H7 (cell line): ENCODE measurements at places on chromosomes 2 and 18.
A peak's percentile ranks its signal among the peaks of the same experiment; 100 is the strongest.

- DNase-seq = no peak
Observed at GRCh38 chr2:74583504-74583903, 29.0 kb downstream of the DOK1 start.

DNA sequence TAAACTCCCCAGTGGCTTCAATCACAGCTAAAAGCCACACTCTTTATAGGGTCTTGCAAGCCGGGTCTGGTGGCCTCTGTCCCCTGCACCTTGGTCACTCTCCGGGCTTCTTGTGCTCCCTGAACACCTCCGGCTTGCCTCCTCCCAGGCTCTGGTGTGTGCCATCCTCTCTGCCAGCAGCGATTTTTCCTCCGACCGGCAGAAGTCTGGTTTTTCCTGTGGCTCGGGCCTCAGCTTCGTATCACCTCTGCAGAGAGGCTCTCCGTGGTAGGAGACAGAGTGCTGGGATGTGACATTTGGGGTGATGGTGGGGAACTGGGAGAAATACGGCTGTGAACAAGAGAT is 58.8 kb upstream of the HPCAL1 start:
- no peak for DNase-seq

GRCh38 chr2:17822445-17823117 is 6.3 kb downstream of the MSGN1 start:
- DNase-seq = no peak

- no peak for DNase-seq
Observed at GRCh38 chr2:190075623-190076022, 13.1 kb upstream of the MSTN start.

- no peak for DNase-seq
Observed at GRCh38 chr2:139357972-139358371, 577.8 kb upstream of the NXPH2 start.

DNA sequence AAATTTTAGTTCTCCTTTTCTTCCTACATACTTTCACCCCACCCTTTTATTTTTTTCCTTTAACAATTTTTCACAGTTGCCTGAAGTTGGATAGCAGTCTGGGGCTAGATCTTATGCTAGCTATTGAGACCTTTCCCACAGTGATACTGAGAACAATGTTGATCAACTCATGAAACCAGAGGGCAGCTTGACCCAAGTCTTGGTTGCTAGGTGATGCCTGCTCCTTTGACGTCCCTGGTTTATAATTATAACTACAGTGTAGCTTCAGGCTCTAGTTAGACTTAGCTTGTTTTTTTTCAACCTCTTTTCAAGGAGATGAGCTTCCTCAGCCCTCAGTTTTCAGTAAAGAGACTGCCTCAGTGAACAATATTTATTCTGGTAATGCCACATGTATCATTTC is 648.5 kb downstream of the IRS1 start:
- no peak for DNase-seq

DNA sequence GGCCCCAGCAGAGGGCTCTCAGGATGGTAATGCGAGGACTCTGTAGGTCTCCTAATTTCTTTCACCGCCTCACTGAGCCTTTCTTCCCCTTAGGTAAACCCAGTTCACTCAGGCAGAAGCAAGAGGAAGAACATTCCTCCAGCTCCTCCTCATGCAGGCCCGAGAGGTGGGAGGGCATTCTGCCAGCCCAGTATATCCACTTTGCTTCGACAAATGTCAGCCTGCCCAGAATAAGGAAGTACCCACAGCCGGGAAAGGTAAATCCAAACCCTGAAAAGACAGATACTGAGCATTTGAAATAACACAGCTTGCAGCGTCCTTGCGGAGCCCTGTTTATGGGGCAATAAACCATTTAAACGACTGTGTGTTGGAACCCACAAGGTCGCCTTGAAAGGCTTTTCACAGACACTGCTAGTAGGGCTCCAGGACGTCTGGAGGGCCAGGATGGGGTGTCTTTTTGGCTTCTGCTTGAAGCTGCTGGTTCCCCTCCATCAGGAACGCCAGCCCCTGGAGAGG is 63.0 kb upstream of the STPG4 start:
- peak; percentile 34 for DNase-seq

- no peak for DNase-seq
Observed at GRCh38 chr2:160043265-160043664, 19.1 kb downstream of the PLA2R1 start.

- no peak for DNase-seq
Observed at GRCh38 chr2:38158378-38159118, 82.6 kb upstream of the CYP1B1 start.

DNA sequence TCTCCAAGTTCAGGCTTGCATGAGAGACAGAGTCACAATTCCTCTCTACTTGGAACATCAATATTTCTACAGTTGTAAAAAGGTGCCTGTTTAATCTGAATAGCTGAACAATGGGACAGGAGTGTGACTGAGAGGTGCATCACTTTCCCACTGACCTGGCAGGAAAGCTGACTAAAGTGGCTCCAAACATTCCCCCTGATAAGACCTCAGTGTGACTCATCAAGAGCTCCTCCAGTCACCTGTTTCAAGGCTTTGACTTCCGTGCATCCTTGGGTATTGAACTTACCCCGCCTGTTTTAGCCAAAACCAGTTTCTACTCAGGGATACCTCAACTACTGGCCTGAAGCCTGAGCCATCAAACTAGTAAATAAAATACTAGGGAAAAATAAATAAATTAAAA is 453.9 kb upstream of the DDX18 start:
- DNase-seq = no peak

GRCh38 chr2:218130377-218130776 is 4.5 kb downstream of the CXCR2 start:
- DNase-seq = no peak

GRCh38 chr2:19207452-19207851 is 151.0 kb downstream of the OSR1 start:
- no peak for DNase-seq

- DNase-seq = no peak
Observed at GRCh38 chr2:12763486-12763885, 46.8 kb downstream of the TRIB2 start.

- no peak for DNase-seq
Observed at GRCh38 chr18:21215490-21215889, 26.5 kb upstream of the GREB1L start.

DNA sequence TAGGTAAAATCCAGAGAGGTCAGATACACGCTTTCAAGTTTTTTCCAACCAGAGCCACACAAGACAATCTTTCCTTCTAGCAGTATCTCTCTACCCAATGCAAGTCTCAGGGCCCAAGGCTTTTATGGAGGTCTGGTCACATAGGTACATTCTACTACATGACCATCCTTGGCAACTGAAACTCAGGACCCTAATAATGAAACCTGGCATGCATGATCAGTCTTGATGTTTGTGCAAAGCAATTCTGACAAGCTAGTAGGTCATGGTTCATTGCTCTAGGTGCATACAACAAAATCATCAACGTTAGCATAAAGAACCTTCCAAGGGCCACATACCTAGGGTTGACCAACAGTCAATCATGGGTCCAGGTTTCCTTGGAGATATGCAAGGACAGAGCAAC is 33.2 kb upstream of the CCDC88A start:
- no peak for DNase-seq

DNA sequence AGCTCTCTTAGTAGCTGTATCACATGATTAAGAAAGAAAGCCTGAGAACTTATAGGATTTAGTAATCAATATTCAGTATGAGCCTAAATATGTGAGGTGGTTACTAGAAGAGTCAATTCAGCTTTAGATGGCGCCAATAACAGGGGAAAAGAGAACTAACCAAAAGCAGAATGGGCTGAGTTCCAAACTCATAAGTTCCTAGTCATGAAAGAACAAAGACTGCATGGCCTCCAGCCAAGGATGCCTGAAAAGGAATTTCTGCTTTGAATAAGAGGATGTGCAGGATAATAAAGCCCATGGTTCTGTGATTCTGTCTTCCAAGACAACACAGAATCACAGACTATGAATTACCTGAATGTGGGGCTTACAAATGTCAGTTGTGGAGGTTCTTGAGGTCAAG is 196.5 kb downstream of the SATB2 start:
- no peak for DNase-seq

DNA sequence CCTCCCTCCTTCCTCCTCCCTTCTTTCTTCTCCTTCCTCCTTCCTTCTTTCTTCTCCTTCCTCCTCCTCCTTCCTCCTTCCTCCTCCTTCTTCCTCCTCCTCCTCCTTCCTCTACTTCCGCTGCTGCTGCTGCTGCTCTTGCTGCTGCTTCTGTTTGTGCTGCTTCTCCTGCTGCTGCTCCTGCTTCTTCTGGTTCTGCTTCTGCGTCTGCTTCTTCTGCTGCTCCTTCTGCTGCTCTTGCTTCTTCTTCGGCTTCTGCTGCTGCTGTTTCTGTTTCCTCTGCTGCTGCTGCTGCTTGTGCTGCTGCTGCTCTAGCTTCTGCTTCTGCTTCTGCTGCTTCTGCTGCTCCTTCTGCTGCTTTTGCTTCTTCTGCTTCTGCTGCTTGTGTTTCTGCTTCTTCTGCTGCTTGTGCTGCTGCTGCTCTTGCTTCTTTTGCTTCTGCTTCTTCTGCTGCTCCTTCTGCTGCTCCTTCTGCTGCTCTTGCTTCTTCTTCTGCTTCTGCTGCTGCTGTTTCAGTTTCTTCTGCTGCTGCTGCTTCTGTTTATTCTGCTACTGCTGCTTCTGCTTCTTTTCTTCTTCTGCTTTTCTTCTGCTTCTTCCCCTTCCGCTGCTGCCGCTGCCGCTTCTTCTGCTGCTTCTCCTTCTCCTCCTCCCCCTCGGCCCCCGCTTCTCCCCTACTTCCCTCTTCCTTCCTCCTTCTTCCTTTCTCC is 8.6 kb downstream of the SNRNP27 start:
- no peak for DNase-seq

DNA sequence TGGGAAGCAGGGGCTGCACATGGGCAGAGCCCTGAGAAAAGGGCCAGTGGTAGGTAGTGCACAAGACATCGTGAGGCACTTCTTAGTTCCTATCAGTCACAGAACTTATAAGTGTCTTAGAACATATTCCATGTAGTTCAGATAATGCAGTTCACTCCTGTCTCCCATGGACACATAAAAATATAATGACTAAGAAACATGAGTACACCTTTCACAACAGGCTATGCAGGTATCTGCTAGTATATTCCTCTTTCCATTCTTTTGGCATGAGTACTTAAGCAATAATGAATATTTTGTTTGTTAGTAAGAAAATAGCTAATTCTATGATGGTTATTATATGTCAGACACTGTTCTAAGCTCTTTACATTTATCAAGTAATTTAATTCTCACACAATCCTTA is 808.4 kb downstream of the BCL11A start:
- DNase-seq = no peak

DNA sequence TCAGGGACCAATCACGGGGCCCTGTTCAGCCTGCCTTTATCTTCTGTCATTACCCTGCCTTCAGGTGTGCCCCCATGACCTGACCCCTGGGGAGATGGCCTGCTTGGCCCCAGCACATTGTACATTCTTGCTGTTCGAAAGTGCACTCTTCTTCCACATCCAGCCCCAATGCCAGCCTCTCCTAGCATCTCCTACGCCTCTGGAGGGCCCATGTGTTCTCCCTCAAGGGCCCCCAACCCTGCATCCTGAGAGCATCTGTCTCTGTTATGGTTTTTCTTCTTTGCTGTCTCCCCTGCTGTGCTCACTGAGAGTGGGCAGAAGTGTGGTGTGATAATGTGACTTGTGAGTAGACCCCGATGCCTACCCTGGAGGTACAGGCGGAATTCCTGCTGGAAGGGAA is 41.5 kb upstream of the OTOS start:
- no peak for DNase-seq

- DNase-seq = no peak
Observed at GRCh38 chr2:15186118-15186517, 375.0 kb downstream of the NBAS start.

DNA sequence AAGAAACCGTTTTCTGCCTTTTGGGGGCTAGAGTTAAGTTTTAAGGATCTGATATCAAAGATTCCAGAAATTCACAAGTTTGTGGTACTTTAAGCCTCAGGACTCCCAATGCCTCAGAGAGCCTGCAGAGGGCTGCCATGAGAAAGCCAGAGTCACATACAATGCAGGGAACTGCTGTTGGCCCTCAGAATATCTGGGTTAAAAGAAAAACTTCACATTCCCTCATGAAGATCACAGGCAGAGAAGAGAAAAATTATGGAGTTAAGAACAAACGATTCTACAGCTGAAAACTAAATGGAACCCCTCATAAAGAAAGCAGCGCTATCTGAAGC is 39.5 kb downstream of the HDAC4 start:
- DNase-seq = peak; percentile 63

- peak; percentile 40 for DNase-seq
Observed at GRCh38 chr2:217269701-217270484, 410.0 kb upstream of the TNP1 start.

DNA sequence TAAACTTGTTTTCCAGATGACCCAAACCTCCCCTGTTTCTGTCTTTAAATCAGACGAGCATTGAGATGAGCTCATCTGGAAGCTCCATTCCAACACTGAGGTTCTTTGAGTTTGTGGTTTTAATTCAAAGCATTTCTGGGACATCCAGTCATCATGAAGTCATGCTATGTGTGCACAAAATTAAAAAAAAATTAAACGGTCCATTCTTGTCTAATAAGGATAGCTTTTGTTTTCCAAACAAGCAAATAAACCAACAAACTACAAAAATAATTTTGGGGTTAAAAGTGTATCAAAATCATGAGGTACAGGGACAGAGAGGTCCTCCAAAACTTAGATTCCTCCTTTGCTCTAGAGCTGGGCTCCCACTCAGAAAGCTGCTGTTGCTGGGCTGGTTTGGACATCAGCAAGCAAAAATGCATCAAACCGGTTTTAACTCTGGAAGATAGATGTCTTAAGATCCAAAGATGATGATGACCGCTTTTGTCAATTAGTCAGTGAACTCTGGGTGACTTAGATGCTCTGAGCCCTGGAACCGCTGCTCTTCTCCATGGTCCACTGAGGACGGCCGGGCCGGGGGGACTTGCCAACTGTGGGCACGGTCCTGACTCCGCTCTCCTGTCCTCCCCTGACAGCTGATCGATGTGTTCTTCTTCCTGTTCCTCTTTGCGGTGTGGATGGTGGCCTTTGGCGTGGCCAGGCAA is 65.4 kb downstream of the TRPM8 start:
- DNase-seq = no peak

- DNase-seq = no peak
Observed at GRCh38 chr2:28251337-28251736, 141.3 kb upstream of the FOSL2 start.

DNA sequence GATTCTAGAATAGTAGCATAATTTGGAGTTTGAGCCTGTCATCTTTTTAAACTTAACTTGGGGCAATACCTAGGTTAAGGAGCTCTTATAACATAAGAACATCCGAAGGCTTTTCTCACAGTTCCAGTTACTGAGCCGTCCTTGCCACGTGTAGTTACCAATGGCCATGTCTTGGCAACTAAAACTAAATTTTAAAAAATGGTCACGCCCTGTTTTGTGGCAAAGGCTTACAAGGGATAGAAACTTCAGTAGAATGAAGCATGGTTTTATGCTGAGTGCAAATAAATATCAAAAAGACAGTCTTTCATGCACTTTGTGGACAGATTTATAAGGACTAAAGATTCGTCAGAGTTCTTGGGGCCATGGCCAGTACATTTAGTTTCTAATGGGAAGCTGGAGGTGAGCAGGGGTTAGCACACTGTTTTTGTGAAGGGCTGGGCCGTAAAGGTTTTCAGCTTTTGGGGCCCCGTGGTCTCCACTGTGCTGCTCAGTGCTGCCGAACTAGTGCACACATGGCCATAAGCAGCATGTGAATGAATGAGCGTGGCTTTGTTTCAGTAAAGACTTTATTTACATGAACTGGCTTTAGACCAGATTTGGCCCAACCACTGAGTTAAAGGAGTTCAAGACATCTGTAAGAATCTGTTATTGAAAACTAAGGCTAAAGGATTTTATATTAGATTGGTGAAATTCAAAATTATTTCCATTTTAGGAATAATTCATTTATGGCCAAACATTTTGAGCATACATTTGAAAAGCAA is 41.1 kb downstream of the GRHL1 start:
- no peak for DNase-seq
